Ecto neural progenitor cell (in vitro differentiated cells): ENCODE measurements at places on chromosomes 1 and 21.

DNA sequence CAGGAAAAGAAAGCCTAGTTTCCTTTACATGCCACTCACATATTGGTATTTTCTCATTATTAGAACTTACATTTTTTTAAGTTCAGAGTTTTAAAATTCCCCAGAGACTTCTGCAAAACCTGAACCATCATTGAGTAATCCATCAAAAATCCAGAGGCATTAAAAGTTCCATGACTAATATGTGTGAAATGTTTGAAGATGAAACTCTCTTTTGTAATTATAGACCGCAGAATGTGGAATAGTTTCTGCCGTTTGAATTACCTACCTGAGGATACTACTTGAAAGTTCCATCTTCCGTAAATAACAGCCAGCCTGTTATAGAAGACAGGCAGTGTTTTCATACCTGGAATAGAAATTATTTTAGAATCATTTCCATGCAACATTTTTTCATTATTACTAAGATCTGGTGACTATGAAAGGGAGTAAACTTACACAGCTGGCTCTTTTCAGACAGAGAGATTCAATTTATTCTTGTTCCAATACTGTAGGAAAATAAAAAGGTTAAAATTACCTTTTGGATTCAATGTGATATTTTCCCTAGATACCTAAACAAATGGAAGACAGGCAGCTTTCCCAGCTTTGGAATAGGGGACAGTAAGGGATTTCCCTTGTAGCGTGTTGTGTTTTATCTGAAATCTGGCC, 131.4 kb downstream of the ST6GALNAC5 start:
- DNase-seq: no peak

DNA sequence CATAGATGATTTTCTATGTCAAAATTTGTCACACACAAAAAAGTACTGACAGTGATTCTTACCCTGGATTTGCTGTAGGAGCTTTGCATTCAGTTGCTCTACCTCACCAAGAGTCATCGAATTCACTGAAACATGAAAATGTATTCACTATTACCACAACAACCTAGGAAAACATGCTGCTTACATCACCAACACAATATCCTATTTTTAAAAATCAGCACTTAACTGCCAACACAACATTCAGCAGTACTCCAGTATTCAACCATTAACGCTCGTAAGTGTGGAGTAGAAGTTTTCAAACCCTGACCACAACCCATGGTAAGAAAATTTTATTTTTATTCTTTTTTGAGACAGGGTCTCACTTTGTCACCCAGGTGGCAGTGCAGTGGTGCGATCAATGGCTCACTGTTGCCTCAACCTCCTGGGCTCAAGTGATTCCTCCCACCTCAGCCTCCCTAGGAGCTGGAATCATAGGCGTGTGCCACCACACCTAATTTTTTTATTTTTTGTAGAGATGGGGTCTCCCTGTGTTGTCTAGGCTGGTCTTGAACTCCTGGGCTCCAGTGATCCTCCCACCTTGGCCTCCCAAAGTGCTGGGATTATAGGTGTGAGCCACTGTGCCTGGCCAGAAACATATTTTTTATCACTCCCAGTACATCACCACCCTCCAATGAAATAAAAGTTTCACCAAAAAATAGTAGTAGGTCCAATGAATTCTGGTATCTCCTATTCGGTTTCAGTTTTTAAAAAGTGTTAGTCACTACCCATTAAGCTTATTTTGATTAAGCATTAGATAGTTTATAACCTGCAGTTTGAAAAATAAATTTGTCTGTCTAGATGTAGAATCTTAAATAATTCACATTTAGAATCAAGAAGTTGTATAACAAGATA, 23.8 kb downstream of the C21orf91 start:
- no peak for DNase-seq

DNA sequence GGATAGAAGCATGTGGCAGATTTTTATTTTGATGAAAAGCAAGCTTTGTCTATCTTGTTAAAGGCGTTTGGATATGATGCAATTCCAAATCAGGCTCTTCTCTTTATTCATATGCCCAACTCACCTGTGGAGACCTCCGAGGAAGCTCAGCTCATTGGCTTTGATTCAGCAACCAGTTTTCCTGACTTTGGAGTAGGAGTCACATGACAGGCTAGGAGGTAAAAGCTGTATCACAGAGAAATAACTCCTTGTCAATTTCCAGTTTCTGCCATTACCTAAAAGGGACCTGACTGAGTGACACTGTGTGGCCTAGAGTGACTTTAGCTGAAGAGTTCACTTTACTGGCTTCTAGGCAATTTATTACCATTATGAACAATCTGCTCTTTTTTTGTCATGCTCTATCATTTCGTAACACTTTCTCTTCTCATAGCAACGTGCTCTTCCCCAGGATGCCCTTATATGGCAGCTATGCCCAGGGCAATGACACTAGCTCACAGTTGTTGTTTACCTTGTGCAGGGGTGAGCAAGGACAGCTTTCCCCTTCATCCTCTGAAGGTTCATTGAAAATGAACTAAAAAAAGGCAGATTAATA, 107.2 kb downstream of the KCNK1 start:
- no peak for DNase-seq

DNA sequence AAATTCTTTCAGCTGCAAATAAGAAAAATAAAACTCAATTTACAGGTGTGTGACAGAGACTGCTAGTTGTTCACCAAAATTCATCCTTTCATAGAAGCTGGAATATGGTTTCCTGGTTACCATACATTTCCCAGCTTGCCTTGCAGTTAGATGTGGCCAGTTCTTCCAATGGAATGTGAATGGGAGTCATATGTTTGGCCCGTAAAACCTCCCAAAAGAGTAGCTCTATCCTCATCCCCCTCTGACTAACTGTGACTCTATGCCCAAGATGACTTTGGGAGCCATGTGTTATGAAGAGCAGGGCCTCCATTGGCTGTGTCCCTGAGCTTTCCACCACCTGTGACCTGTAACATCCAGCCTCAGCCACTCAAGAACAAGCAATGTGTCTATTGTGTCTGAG, 90.6 kb upstream of the NGF start:
- no peak for DNase-seq

GRCh38 chr1:173048621-173049321, 2.0 kb downstream of the TNFSF18 start:
- no peak for DNase-seq

GRCh38 chr1:180976732-180977357, 45.8 kb downstream of the STX6 start:
- DNase-seq: no peak

GRCh38 chr1:111227434-111227833, at the start of gene CHI3L2:
TSS of gene CHI3L2 (plus strand) at chr1:111227713. CDS start at chr1:111227730, 17 bp downstream.
- DNase-seq: no peak

GRCh38 chr1:16162163-16162822, 6.4 kb upstream of the EPHA2 start:
- peak; percentile 79 for DNase-seq

DNA sequence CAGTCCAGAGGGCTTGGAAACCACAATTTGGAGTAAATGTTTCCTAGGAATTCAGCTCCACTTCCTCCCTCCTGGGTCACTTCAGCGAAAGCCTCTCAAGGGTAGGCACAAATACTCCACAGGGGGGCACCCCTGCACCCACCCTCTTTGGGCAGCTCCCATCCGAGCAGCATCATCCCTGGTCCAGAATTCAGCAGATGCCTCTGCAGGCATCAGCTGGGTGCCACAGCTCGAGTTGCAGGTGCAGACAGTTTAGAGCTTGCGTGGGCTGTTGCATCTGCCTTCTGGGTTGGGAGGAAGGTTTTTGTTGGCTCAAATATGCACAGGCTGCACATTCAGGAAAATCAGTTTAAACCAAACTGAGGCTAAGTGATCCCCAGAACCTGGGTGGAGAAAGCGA, 25.0 kb downstream of the KANK4 start:
- DNase-seq: no peak

GRCh38 chr1:169202791-169203665, 96.5 kb downstream of the ATP1B1 start:
- no peak for DNase-seq

DNA sequence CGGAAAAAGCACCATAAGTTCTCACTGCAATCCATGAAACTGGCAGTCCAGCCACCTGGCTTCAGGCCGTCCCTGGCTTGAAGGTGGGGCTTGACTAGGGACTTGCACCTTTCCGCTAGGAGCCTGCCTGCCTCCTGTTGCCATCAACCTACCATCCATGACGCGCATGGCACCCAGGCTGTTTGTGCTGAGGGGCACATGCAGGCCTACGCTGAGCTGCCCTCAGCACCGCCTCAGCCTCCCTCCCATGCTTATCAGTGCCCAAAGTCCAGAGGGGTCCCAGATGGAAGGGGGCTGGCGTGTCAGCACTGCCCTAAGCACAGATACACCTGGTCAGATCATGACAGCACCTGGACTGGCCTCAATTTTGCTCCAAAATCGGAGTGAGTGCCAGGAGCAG, 190.2 kb upstream of the LYPLAL1 start:
- peak; percentile 43 for DNase-seq

DNA sequence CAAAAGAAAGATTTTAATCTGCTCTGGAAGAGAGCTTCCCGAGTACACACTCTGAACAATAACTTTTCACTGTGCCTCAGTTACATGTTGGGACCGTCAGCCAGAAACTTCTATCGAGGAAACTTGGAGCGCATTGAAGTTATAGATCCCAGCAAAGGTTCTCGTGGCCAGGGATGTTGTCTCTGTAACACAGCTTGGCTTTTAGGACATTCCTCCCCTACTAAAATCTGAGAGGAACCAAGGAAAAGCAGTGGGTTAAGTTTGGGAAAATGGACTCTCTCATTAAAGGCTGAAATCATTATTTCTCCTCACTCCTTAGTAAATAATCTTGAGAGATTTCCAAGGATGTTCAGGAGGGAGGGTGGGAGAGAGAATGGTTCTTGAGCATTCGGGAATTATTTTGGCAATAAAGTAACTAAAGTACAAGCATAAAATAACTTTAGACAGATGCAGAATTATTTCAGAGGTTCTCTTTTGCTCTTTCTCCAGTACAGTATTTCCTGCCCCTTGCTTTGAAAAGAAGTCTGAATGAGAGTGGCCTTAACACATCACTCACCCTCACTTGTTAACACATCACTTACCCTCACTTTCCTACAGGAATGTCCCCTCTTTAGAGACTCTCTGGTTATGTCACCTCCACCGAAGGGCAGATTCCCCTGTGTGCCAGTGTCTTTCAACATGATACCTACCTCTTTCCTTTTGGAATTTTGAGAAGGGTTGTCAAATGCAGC, 1.8 kb upstream of the NFIA start:
- DNase-seq: no peak

- DNase-seq: no peak
Observed at GRCh38 chr1:227263869-227264268, 54.4 kb downstream of the CDC42BPA start.

- no peak for DNase-seq
Observed at GRCh38 chr1:211589782-211590721, 11.1 kb upstream of the SLC30A1 start.

DNA sequence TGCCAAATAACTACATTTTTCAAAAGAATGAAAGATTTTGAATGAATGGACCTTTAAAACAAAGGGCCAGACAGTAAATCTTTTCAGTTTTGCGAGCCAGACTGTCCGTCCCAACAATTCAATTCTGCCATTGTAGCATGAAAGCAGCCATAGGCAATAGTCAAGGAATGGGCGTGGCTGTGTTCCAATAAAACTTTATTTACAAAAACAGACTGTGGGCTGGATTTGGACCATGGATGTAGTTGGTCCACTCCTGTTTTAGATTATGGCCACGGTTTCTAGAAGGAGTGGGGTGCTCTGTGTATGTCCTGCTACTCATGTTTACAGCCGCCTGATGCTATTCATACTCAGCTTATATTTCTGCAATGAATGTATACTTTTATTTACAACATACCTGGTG, 474.7 kb downstream of the CAMTA1 start:
- DNase-seq: no peak

- no peak for DNase-seq
Observed at GRCh38 chr1:209504571-209504970, 78.9 kb upstream of the CAMK1G start.

DNA sequence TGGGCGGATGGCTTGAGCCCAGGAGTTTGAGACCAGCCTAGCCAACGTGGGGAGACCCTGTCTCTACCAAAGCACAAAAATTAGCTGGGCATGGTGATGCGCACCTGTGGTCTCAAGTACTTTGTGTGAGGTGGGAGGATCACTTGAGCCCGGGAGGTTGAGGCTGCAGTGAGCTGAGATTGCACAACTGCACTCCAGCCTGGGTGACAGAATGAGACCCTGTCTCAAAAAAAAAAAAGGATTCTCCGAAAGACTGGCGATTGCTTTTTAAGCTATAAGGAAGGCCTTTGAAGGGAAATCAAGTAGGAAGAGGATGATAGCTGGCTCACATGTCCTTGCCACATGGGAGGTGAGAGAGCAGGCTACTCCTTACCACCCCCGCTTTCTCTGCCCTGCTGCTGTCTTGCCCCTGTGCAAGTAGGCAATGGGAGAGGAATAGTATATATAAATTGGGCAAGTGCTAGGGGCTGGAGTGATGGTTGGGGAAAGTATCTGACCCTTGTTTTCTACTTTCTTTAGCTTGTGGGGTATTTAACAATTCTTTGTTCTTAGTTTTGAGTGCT, 3.8 kb upstream of the LAMTOR5 start:
- DNase-seq: no peak

GRCh38 chr1:159122005-159122621, 45.5 kb upstream of the AIM2 start:
- no peak for DNase-seq

DNA sequence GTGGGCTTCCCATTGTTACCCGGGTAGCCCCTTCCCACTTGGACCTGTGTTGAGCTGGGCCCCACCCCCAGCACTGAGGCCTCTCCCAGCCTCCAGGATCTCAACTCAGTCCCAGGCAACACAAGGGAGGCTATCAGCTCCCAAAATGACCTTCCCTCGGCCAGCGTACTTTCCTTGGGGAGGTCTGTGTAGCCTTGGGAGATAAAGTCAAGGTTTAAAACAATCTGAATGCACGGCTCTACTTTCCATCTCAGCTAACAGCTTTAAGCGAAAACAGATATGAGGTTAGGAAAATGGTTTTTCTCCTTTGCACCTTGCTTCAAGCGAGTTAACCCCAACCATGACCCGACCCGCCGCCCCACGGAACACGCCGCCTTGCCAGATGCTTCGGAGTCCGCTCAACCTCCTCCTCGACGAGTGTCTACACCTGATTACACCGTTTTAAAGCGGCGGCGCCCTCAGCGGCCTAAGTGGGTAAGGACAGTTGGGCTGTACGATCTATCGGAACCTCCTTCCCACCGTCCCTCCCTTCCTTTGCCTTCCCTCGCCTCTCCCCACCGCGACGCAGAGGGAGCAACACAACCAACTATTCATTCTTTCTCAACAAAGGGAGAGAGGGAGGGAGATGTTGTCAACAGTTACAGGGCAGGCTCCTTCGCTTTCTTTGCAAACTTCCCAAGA, 1.1 kb downstream of the BCAR3 start:
- peak; percentile 86 for DNase-seq

- DNase-seq: no peak
Observed at GRCh38 chr21:31265366-31266013, 78.6 kb downstream of the TIAM1 start.
